ENCODE measurements at places on chromosomes 1 and 21.
A peak's percentile ranks its signal among the peaks of the same experiment; 100 is the strongest.

GRCh38 chr1:66492424-66492823 is 41.5 kb upstream of the SGIP1 start:
- DNase-seq: no peak

GRCh38 chr21:35838350-35838749 is 222.0 kb downstream of the SETD4 start:
- DNase-seq: no peak

- DNase-seq: no peak
Measured at GRCh38 chr1:90650401-90650800, 66.7 kb downstream of the BARHL2 start.

DNA sequence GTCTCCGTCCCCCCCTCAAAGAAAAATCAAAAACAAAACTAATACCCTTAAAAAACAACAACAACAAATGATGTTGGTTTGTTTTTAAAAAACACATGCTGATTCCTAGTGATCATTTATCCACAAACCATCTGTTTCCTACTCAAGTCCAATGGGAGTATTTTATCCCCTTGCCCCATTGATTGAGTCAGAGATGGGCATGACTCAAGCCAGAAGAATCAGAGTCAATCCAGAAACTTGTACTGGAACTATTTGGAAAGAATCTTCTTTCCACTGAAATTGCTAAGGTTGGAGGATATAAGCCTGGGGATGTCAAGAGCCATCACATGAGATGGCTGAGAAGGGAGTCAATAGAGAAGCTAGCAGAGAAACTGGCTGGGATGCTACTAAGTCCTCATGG is 176.4 kb downstream of the MIS18A start:
- DNase-seq: no peak

DNA sequence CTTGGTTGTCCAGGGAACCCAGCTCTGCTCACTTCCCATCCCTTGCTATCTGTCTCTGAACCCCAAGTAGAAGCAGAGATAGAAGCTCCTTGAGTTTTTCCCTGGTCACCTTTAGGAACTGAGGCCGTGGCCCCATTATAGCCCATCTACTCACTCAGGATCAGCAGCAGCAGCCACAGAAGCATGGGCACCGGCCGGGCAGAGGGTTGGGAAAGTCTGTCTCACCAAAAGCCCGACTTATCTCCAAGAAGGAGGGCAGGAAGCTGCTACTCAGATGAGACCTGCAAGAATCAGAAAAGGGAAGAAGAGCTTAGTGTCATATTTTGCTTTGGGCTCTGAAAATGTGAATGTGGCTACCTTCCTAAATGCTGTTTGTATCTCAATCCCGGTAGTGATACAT is 264 bp downstream of the FCRL3 start:
- DNase-seq: no peak

- no peak for DNase-seq
Measured at GRCh38 chr1:14946011-14946359, 207.6 kb upstream of the TMEM51 start.

- no peak for DNase-seq
Measured at GRCh38 chr1:1175221-1176062, 1.8 kb downstream of the TTLL10 start.

DNA sequence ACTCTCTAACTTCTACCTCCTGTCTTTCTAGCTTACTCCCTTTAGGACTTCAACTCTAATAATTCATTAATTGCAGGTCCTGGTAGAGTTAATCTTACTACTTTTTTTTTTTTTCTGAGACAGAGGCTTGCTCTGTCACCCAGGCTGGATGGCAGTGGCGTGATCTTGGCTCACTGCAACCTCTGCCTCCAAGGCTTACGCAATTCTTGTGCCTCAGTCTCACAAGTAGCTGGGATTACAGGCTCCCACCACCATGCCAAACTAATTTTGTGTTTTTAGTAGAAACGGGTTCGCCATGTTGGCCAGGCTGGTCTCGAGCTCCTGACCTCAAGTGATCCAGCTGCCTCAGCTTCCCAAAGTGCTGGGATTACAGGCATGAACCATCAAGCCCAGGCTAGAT is 15.7 kb downstream of the BTBD8 start:
- no peak for DNase-seq

DNA sequence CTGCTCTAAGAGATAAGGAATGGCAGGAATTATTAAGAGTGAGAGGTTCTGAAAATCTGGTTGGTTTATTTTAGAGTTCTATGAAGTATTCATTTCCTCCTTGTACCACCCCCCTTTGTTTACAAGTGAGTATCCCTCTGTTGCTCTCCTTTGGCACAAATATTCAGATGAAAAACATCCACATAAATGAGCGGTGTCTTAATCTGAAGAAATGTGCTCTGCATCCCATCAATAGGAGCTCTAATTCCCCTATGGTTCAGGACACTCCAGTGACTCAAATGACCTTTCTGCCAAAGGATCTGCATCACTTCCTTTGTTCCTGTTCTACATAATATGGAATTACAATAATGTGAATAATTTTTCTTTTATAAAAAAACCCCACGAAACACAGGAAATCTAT is 16.6 kb downstream of the DDAH1 start:
- no peak for DNase-seq

DNA sequence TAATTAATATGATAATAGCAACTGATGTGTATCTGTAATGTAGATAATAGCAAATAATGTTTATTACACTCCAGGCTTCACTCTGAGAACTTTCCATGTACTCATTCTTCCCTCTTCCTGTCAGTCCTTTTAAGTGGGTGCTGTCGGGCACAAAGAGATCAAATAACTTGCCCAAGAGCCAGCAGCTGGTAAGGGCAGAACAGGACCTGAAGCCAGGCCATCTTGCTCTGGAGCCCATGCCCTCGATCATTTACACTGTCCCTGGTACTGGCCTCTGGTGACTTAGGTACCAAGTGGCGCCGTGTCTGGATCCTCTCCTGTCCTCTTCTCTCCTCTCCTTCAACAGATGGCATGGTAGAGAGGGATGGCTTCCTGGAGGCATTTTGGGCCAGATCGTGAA is 97.2 kb downstream of the VPS13D start:
- no peak for DNase-seq

DNA sequence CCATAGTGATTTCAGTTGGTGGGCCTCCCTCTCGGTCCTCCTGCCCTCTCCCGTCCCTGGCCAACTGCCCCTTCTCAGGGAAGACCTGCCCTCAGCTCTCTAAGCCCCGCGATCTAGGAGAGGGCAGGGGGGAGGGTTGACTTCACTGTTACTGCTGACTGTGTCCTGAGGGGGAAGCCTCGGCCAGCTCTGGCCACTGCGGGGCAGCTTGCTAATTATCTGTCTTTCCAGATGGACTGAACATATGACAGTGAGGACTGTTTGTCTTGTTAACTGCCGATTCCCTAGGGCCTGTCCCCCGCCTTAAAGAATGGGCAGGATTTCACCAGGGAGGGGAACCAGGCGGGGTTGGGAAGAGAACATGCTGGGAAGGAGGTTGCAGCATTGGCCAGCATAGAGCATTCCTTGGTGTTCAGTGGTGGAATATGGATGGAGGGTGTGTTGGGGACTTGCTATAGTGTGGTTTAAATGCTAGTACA is 22.9 kb downstream of the NIPAL3 start:
- no peak for DNase-seq

DNA sequence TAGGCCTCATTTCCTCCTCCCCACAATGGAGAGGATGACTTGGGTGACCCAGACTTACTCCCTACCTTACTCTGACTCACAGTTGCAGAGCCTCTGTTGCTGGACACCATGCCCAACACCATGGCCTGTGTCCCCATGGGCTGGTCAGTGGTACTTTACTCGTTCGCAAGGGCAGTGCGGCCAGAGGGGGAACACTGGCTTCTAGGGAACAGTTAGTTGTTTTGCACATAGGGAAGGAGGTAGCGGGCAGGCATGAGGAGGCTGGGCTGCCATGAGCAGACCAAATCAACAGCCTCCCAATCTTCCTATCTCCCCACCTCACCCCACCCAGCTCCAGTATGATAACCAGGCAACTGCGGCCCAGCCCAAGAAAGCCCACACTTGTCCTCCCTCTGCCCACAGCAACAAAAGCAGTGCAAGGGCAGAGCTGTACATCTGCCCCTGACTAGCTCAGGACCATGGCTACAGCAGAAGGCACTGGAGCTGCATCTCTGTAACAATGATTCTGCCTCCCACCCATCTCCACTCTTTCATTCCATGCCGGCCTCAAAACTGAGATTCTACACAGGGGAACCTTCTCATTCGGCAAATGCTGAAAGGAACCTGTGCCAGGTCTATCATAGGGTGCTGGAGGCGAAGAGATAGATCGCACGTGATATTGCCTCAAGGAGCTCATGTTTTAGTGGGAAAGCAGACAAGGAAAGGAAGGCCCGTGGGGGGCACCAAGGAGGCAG is 18.6 kb downstream of the TAL1 start:
- DNase-seq: no peak

- DNase-seq: no peak
Measured at GRCh38 chr21:15034126-15034853, 30.5 kb downstream of the NRIP1 start.

GRCh38 chr1:869499-870244 is 54.1 kb upstream of the SAMD11 start:
- peak; percentile 68 for DNase-seq

GRCh38 chr21:46188226-46189212 is 4.3 kb upstream of the SPATC1L start:
- DNase-seq: no peak

GRCh38 chr1:93770640-93771039 is 89.0 kb upstream of the BCAR3 start:
- no peak for DNase-seq

GRCh38 chr1:65176056-65176450 is 28.1 kb downstream of the AK4 start:
- DNase-seq: no peak

GRCh38 chr1:15222653-15223303 is 24.2 kb upstream of the FHAD1 start:
- no peak for DNase-seq

DNA sequence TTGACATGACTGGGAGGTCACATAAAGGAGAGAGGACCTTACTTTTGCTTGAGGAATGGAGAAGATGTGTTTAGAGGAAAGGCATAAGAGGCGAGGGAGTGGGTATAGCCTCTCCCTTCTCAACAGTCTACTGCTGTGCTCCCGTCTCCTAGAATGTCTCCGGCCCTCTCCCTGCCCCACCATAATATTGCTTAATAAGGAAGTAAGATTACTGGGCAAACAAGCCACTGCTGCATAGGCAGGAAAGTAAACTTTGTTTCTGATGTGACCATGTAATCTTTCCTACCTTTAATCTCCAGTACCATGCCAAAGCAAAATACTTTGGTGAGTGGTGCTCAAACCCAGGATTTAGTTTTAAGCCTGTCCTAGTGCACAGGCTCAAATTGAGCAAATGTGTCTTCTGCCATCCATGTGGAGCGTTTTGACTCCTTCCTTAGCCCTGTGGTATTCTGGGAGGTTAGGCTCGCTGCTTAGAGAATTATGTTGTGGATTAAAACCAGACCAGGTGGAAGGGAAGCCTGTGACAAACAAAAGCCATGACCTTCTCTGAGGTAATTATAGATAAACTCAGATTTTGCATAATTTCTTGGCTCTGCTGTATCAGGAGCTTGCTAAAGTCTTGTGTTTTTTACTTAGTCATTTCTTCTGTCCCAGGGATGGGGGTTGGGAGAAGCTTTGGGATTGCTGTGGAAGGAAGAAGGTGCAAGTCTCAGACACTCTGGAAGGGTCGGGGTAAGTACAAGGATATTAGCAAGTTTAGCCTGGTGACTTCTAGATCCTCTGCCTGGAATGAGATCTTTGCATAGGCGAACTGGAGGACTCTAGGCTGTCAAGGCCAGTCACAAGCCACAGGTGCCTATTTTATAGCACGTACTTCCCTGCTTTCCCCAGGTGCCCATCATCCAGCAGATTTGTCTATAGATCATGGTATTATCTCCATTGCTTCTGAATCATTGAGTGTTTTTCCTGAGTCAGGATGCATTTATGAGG is 34.5 kb upstream of the DIPK1A start:
- no peak for DNase-seq

DNA sequence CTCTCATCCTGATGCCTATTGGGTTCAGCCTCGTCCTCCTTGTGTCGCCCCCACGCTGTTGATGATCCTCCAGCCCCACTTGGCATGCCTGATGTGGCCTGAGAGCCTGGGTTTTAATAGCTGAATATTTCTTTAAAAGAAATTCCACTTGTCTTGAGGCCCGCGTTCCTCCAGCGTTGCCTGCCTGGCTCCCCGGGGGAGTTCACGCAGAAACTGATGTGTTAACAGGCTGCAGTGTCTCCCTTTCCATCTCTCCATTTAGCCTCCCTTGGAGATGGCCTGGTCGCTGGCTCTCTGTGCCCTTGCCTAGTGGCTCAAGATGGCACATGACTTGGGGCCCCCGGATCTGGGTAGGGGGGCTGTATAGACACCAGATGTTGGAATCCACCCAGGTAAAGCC is 9.5 kb downstream of the ACTL8 start:
- no peak for DNase-seq

- no peak for DNase-seq
Measured at GRCh38 chr1:245200146-245200545, 45.4 kb downstream of the KIF26B start.

DNA sequence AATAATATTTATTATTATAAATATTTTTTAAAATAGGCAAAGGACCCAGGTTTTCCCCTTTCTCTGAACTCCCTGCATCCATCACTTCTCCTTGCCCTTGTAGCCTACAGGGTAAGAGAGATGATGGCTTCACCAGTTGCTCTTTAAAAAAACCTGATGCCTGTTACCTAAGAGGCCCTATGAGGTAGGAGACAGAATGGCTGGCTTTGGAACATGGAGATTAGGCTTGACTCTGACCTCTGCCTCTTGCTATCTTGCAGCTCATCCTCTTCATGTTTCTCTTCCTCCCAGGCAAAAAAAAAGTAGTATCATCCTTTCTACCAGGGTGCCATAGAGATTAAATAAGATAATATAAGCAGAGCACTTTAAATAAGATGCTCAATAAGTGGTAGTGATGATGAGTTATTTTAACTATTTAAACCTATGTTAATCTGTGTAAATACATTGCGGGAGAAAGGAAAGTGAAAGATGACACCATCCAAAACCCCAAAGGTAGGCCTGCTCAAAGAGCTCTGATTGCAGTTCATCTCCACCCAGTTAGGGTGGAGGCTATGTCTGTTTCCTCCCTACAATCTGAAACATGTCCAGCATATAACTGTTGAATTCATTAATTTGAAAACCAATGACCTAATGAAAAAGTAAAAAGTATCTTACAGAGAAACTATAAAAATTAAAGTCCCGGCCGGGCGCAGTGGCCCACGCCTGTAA is 51.8 kb downstream of the RGS2 start:
- no peak for DNase-seq

GRCh38 chr1:203628201-203629015 is 1.8 kb downstream of the ATP2B4 start:
- peak; percentile 51 for DNase-seq
